HS-27A (cell line): ENCODE measurements at places on chromosomes 13 and 19.

DNA sequence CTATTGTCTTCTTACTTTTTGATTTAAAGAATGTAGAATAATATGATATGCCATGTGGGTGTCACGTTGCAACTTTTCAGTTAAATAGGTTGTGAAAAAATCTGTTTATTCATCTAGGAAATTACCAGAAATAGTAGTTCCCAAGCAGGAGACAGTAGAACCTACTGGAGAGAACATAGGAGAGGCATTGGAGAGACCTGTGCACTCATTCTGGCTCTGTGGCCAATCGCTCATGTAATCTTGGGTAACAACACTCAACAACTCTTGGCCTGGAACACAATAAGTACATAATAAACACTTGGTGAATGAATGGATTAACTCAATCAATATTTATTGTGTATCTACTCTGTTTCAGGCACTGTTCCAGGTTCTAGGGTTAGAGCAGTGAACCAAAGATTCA is 35.3 kb downstream of the EDNRB start:
- DNase-seq, result no peak

DNA sequence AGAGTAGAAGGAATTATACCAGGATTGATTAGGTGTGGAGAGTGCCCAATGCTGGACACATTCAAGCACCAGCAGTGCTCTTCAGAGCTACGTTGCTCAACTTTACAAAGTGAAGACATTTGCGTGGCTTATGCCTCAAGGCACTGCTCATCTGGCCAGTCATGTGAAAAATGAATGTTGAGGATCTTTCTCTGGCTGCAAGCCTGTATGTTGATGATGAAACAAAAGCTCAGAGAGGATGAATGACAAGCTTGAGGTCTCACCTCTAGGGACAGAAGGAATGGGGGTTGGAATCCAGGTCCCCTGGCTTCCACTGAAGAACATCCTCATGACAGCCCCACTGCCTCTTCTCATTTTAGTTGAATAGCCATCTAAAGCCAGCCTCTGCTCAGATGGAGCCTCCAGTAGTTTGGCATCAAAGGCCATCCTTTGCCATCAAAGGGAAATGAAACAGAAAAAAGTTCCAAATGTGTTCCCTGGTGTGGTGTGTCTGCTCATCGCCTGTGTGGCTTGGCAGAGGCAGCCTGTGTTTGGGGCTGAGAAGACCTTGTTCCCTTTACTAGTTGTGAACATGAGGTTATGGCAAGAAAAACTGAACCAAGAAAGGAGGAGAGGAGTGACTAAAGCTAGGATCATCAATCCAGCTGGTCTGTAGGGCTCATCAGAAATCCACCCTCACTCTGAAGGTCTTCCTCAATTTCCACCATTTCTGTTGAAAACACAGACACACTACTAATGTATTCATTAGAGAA is 114.0 kb upstream of the KL start:
- DNase-seq, result no peak

GRCh38 chr19:28397306-28397705 is 815.6 kb downstream of the UQCRFS1 start:
- no peak for DNase-seq

DNA sequence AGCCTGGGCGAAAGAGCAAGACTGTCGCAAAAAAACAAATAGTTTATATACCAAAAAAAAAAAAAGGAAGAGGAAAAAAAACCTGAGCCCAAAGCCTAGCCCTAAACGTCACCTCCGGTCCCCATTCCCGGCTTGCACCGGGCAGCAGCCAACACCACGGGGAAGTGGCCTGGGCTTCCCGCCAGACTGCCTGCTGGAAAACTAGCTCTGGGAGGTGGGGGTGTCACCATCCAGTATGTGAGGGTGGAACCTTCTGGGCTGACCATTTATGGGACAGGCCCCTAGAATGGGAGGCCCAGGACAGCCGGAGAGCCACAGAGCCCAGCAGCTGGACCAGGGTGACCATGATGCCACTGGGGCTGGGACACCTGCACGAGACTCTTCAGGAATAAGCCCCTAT is 37.3 kb downstream of the IL12RB1 start:
- DNase-seq, result no peak

DNA sequence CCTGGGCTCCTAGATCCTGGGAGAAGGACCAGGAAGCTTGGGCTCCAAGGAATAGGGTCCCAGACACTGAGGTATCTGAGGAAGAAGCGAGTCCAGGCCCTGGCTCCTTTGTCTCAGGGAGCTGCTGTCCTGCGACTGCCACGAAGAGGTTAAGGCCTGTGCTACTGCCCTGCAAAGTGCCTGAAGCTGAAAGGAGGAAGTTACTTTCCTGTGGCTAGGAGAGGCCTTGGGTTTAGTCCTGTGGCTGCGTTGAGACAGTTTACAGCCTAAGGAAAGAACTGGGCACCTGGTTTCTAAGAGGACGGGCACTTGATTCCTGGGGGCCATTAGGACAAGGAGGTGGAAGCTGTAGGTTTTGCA is 2.8 kb downstream of the MYADM start:
- no peak for DNase-seq

GRCh38 chr13:64453831-64454230 is 2776.3 kb downstream of the PCDH9 start:
- no peak for DNase-seq

GRCh38 chr19:17292301-17293074 is 10.7 kb downstream of the ABHD8 start:
- no peak for DNase-seq

GRCh38 chr13:50587115-50587514 is 256.4 kb downstream of the DLEU7 start:
- no peak for DNase-seq

DNA sequence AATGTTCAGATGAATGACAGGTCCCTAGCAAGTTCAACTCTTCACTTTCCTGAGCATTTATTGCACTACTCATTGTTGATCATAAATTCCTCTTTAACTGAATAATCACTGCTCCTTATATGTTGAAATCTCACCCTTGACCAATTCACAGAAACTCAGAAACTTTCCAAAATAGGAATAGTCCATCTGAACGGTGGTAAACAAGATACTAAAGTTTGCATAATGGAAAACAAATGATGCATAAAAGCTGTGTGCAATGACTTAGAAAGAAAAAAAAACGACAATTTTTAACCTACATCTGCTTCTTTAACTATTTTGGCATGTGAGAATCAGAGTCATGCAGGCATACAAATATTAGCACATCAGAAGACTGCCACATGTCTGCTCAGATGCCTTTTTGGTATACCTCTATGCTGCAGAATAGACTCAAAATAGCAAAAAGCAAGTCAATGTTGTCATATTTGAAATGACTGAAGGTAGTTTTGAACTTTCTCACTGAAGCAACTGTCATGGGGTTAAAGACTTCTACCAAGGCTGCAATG is 34.8 kb downstream of the SLC10A2 start:
- no peak for DNase-seq
